ENCODE measurements at places on chromosomes 11 and 22.
A peak's percentile ranks its signal among the peaks of the same experiment; 100 is the strongest.

DNA sequence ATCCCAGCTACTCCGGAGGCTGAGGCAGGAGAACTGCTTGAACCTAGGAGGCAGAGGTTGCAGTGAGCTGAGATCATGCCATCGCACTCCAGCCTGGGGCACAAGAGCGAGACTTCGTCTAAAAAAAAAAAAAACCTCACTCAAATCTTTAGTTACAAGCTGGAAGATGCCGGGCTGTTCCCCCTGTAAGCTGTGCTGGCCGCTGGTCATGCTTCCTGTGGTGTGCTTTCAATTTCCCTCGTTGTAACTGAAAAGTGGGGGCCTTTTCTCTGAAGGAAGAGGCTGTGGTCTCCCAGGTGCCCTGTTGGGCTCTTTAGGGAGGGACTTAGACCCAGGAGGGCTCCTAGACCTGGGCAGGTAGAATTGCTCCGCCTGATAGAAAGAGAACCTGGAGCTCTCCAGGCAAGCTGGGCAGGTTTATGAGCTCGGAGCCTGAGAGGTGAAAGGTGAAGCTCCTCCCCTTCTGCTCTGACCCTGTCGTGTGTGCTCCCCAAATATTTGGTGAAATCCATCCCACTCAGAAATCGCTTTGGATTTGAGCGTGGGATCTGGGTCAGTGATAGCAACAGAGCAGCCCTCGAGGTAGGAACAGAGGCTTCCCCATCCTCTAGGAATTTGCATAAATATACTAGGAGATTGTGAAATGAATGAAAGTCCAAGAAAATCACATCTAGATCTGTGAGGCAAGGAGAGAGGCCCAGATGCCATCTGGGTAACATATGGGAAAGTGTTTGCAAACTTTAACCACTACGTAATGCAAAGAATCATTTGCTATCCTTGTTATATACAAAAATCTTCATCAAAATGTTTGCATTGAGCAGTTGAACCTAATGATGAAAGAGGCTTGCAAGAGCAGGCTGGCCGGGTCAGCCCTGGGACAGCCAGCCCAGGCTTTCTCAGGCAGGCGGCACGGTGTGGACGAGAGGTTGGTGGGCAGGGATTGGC lies 154.3 kb downstream of the FBXO7 start:
- peak; percentile 68 for DNase-seq

DNA sequence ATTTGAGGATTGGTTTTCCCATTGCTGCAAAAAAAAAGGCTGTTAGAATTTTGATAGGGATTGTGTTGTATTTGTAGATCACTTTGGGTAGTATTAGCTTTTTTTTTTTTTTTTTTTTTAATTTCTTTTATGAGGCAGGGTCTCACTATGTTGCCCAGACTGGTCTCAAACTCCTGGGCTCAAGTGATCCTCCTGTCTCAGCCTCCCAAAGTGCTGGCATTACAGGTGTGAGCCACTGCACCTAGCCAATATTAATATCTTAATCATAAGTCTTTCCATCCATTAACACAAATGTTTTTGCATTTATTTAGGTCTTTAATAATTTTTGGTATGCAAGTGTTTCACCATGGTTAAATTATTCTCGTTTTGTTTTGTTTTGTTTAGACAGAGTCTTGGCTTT lies 23.0 kb upstream of the AIFM3 start:
- no peak for DNase-seq

GRCh38 chr11:11816511-11817314 lies 25.1 kb upstream of the USP47 start:
- no peak for DNase-seq

DNA sequence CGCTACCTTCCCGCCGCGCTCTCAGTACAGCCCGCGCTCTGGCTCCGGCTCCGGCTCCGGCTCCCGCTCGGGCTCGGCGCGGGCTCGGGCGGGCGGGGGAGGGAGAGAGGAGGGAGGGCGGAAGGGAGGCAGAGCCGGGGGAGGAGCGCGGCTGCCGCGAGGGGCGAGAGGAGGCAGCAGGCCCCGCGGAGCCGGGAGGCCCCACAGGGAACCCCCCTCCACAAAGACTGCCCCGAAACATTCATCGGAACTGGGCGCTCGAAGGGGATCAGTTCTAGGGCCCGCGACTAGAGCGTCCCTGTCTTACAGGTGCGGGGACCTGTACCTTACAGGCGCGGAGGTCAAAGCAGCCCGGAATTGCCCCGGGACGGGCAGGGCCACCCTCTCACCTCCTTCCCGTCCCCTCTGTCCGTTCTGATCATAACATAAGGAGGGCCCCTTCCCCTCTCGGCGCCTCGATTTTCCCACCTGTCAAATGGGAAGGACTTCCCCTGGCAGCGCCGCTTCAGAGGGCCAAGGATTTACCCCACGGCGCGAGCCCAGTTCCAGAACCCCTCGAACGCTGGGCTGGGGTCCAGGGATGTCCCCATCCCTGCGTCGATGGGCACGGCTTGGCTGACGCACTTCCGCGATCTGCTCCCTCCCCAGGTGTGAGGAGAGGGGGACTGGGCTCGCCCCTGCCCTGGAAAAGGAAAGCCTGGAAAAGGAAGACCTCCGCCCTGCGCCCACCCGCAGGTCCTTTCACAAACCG lies at the start of gene SHISA8:
SHISA8 (minus strand) TSS at position 40 of the 751 bp plus-strand sequence. CDS start 407 bp downstream, outside the sequence.
- no peak for DNase-seq

DNA sequence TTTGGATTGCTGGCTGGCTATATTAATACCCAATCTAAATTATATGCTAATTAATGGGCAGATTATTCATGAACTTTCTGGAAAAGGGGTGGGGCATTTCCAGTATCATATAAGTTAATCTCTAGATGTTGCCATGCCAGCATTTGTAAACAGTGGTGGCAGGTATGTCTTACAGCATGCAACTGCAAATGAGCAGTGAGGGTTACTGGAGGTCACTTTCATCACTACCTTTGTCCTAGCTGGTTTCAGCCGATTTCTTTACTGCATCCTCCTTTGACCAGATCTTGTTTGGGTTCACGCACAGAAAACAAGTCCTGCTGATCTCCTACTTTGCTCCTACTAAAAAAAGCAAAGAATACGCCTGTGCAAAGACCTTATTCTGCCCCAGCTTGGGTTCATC lies 89.1 kb upstream of the USP47 start:
- no peak for DNase-seq

DNA sequence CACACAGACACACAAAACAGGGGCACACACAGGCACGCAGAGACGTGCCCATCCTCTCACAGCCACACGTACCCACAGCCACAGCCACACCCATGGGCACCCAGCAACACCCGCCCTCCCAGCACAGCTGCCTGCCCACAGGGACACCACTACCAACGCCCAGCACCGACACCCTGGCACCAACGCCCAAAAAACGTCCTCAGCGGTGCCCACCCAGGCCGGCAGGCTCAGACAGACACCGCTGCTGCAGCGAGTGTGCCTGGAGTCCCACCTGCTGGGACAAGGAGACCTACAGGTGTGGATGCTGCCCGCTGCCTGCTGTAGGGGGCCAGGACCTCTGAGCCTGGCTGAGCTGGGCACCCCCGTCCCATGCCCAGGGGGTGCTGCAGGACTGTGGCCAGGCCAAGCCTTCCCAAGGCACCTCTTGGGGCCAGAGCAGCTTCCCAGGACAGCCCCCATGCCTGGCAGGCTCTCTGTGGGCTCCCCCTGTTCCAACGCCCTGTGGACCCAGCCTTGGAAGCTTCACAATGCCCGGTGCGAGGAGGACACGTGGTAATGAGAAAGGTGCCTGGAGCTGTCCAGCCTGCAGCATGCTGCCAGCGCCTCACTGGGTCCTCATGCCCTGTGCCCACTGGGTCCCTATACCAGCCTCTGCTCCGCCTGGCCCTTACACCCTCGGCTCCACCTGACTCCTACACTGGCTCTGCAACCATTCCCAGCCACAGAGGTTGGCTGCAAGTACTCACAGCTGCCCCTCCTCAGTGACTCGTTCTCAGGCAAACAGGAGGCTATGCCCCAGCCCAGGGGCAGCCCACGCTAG lies 45.8 kb upstream of the TH start:
- DNase-seq: no peak
